Esophagus (tissue), 2 donors: ENCODE measurements at places on chromosomes 5 and 9. TPM values are rescaled to one million over a fixed set of nuclear protein-coding genes. Genes with fewer than 3 reads are reported as not detected.

PTGS1 gene
- polyA plus RNA-seq = 6.8 TPM

CAMK4 gene
- 0.39 TPM for polyA plus RNA-seq

TESK1 gene
- polyA plus RNA-seq = 22.7 TPM

LCN15 gene
- not detected for polyA plus RNA-seq

ARHGEF28 gene
- polyA plus RNA-seq = 5.9 TPM

SLC4A9 gene
- 0.20 TPM for polyA plus RNA-seq

PCDHGA5 gene
- 0.28 TPM for polyA plus RNA-seq

CHMP5 gene
- 64.2 TPM for polyA plus RNA-seq

TOR1A gene
- 15.8 TPM for polyA plus RNA-seq

FAM170A gene
- polyA plus RNA-seq = 0.10 TPM

SLC45A2 gene
- polyA plus RNA-seq = not detected

ZNF354C gene
- 0.95 TPM for polyA plus RNA-seq

UBTD2 gene
- 6.5 TPM for polyA plus RNA-seq

MSH3 gene
- polyA plus RNA-seq = 3.6 TPM

RIOK2 gene
- polyA plus RNA-seq = 10.2 TPM

MTX3 gene
- polyA plus RNA-seq = 4.8 TPM

SPATA24 gene
- 5.9 TPM for polyA plus RNA-seq

PCDHA13 gene
- not detected for polyA plus RNA-seq

DIRAS2 gene
- polyA plus RNA-seq = not detected

MLLT3 gene
- polyA plus RNA-seq = 4.6 TPM

SOX30 gene
- 0.04 TPM for polyA plus RNA-seq

ZBED3 gene
- polyA plus RNA-seq = 1.0 TPM

EGFL7 gene
- 34.5 TPM for polyA plus RNA-seq

RNF208 gene
- 28.5 TPM for polyA plus RNA-seq

SPATA31D4 gene
- not detected for polyA plus RNA-seq

NMUR2 gene
- polyA plus RNA-seq = not detected

ANKRD34B gene
- polyA plus RNA-seq = not detected

RFX3 gene
- 0.61 TPM for polyA plus RNA-seq

PCDHGB3 gene
- polyA plus RNA-seq = 0.13 TPM

RICTOR gene
- 2.8 TPM for polyA plus RNA-seq

FLT4 gene
- 2.8 TPM for polyA plus RNA-seq

REEP5 gene
- polyA plus RNA-seq = 25.4 TPM

PCA3 gene
- 0.06 TPM for polyA plus RNA-seq

OR1J2 gene
- 0.04 TPM for polyA plus RNA-seq

QRFP gene
- 0.08 TPM for polyA plus RNA-seq

CARTPT gene
- not detected for polyA plus RNA-seq

OR1J1 gene
- not detected for polyA plus RNA-seq

TAF11L13 gene
- not detected for polyA plus RNA-seq

PCDHGB6 gene
- polyA plus RNA-seq = 0.60 TPM

ZBTB26 gene
- 2.0 TPM for polyA plus RNA-seq

PNPLA7 gene
- polyA plus RNA-seq = 3.9 TPM

COL23A1 gene
- 0.75 TPM for polyA plus RNA-seq

SPDL1 gene
- polyA plus RNA-seq = 4.4 TPM
